ENCODE measurements at places on chromosomes 4 and X.

- DNase-seq: no peak
Observed at GRCh38 chrX:103360092-103360491, 3.8 kb downstream of the TCEAL9 start.

- no peak for DNase-seq
Observed at GRCh38 chr4:100494166-100494565, 23.7 kb downstream of the EMCN start.

- DNase-seq: no peak
Observed at GRCh38 chr4:54607521-54607920, 50.2 kb upstream of the KIT start.

DNA sequence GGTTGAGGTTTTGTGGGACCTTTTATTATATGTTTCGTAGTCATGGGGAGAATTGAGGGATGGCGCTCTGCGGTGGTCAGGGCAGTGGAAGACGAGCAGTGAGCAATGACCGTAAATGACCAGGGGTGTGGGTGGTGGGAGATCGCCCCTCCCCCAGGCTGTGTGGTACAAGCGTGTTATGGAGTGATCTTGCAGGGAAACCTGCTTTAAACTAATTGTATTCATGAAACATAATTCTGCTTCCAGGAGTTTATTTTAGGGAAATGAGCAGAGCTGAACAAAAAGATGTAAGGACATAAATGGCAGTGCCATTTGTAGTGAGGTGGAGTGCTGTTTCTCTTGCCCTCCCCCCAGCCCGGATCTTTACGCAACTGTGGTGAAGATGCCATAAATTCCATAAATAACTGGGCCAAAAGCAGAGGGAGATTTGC lies 20.2 kb downstream of the GYG2 start:
- no peak for DNase-seq

GRCh38 chr4:65250916-65251315 lies 419.4 kb downstream of the EPHA5 start:
- no peak for DNase-seq

DNA sequence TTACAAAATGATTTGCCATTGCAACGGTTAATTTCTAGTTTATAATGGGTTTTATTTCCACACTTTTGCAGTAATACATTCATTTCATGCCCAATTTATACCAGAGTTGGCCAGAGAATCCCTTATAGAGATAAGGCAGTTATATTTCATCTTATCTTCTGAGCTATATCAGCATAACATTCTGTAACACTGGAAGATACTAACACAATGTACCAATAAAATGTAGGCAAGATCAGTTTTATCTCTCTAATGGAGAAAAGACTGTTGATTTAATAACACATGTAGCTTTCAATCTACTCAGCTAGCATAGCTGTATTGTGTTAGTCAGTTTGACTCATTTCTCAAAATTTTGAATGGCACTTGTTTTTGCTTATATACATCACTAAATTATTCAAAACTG lies 738.6 kb downstream of the TRAM1L1 start:
- DNase-seq: no peak

DNA sequence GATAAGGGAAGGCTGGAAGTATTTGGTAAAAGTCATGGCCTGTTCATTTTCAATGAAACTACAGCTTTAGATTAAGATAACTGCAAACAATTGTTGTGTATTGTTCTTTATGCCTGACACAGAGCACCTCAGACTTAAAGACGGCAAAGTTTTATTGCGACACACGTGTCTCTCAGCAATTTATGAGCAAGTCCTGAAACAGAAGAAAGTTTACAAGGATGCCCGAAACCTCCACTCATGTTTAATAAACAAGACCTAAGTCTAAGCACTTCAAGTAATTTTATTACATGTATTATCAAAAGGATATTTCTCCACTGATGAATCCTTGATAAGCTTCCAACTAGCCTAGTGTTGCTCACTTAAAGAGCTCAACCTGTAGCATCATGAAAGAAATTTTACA lies 51.0 kb downstream of the DHX15 start:
- DNase-seq: no peak

- DNase-seq: no peak
Observed at GRCh38 chr4:101795704-101796103, 5.2 kb downstream of the BANK1 start.

- no peak for DNase-seq
Observed at GRCh38 chrX:9327747-9328145, 137.1 kb upstream of the TBL1X start.
